Lower lobe of right lung (tissue), 2 donors: ENCODE measurements at places on chromosomes 2 and 18. TPM values are rescaled to one million over a fixed set of nuclear protein-coding genes. Genes with fewer than 3 reads are reported as not detected.

DNA sequence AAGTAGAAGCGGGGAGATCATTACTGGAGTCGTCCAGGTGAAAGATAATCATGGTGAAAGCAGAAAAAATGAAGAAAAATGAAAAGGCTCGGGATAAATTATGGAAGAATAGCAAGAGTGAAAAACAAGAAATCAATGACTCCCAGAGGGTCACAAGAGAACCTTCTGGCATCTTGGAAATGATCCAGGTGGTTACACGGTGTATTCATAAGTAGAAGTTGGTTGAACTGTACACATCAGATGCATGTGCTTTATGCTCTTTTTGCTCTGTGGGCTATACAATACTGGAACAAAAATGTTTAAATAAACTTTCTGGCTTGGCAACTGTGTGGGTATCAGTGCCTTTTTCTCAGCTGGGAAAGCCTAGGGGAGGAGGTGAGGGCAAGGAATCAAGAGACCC lies 348.9 kb downstream of the RND3 start:
- no peak for DNase-seq

The ACADL gene
- 45.4 TPM for total RNA-seq

- no peak for DNase-seq
Measured at GRCh38 chr2:220259662-220260061, 632.2 kb downstream of the SLC4A3 start.

- no peak for DNase-seq
Measured at GRCh38 chr18:73850782-73851181, 296.9 kb downstream of the FBXO15 start.

DNA sequence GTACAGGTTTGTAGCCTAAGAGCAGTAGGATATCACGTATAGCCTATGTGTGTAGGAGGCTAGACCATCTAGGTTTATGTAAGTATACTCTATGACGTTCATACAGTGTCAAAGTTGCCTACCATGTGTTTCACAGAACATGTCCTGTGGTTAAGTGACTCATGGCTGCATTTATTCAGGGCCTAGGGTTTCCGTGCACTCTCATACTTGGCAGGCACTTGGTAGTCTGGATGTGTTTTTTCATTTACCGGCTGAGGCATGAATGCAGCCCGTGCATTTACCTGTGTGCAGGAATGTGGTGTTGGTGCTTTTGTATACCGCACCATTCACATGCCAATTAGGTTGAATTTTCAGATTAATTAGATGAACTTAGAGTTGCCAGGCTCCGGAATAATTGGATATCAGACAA lies 43.4 kb downstream of the MYL12B start:
- DNase-seq = no peak

DNA sequence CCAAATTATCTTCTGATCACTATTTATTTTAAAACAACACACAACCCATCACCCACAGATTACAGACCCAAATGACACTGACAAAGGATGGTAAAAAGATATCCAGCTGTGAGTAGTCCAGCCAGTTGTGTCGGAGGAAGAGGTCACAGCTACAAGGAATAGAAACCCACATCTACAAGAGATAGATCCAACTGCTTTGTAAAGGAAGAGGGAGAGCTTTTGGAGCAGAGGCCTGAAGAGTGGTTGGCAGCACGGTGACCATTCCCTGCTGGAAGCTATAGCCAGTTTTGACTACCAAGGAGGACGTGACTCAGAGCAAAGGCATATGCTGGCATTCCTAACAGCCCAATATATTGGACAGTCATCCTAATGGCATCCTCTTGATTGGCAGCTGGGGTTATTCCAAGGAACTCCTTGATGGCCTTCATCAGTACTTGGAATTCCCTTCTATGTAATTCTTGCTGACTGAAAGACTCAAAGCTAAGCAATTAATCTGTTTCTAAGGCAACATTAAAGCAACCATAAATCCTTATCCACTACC lies 17.1 kb downstream of the SLC8A1 start:
- no peak for DNase-seq

The CDK15 gene
- total RNA-seq = 4.5 TPM
